ENCODE measurements at places on chromosomes 7 and 10. TPM values are rescaled to one million over a fixed set of nuclear protein-coding genes. Genes with fewer than 3 reads are reported as not detected.

Gene MMP21
- under 0.01 TPM for total RNA-seq

Gene CASP7
- total RNA-seq, result 13.6 TPM

Gene ZPBP
- total RNA-seq, result not detected

Gene CUBN
- total RNA-seq, result 4.2 TPM

Gene GJD4
- total RNA-seq, result 2.1 TPM

Gene ANK3
- 110 TPM for total RNA-seq

Gene DGKB
- 2.1 TPM for total RNA-seq

Gene LBX1
- total RNA-seq, result 3.1 TPM

Gene PDSS1
- total RNA-seq, result 7.3 TPM

Gene HKDC1
- total RNA-seq, result not detected

Gene GBX1
- total RNA-seq, result not detected

Gene OR2A7
- total RNA-seq, result not detected

Gene PLXNA4
- 2.1 TPM for total RNA-seq
